ENCODE measurements at places on chromosomes 12 and 14. TPM values are rescaled to one million over a fixed set of nuclear protein-coding genes. Genes with fewer than 3 reads are reported as not detected.

TAS2R7 gene
- not detected for total RNA-seq

DNA sequence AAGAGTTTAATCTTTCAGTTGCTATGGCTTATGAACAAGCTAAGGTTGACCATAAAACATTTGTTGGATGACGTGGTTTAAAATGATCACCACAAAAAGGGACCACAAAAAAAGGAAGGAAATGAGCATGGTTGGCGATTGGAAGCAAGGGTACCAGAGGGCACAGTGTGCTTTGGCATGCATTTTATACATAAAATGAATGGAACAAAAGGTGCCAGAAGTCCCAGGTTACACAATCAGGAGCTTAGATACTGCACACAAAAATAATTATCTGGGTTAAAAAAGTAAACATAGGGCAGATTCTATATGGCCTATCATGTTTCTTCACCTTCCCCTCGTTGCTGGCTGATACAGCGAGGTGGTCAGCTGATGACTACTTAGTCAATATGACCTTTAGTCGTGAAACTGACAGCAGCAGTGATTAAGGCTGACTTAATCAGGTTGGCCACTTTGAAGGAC is 50.7 kb downstream of the ZC3H14 start:
- no peak for DNase-seq

GRCh38 chr12:127107744-127108143 is 1159.2 kb upstream of the TMEM132C start:
- no peak for DNase-seq

RDH12 gene
- total RNA-seq = not detected

- DNase-seq = no peak
These were observed 17.9 kb upstream of the CAMKK2 start for GRCh38 chr12:121314431-121314830.

- no peak for DNase-seq
These were observed 63.1 kb upstream of the FGD4 start for GRCh38 chr12:32336261-32336660.

DNA sequence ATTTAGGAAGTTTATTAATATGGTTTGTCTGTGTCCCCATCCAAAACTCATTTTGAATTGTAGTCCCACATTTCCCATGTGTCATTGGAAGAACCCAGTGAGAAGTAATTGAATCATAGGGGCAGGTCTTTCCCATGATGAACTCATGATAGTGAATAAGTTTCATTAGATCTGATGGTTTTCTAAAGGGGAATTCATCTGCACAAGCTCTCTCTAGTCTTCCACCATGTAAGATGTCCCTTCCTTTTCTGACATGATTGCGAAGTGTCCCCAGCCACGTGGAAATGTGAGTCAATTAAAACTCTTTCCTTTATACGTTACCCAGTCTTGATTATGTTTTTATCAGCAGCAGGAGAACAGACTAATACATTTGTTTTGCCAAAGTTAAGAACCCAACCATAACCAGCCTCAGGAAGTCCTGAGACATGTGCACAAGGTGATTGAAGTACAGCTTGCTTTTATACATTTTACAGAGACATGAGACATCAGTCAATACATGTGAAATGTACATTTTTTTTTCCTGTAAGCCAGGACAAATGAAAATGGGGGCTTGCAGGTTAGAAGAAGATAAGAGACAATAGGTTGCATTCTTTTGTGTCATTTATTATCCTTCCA is 1136.7 kb downstream of the TMEM121 start:
- no peak for DNase-seq

- DNase-seq = no peak
These were observed 159.9 kb upstream of the FOXN3 start for GRCh38 chr14:89576960-89577359.

DNA sequence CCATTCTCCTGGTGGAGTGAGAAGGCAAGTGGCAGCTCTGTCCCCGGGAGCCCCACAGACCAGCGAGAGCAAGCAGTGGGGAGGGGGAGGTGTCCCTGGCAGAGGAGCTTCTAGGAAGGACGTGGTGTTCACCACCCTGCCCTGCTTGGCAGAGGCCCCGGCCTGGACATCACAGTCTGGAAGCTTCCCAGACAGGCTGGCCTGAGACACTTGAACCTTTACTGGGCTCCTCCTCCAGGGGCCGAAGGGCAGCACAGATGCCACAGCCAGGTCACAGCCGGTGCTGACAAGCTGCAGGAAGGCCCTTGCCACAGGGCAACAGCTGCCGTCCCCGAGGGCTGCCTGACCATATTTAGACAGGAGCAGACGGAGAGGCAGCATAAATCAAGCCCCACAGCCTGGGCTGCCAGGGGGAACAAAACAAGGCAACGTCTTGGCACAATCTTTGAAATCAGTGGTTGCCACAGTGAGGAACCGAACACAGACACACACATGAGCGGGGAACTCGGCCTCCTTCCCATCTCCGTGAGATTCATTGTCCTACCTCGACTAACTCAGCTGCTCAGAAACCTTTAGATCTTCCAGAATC is 28.5 kb downstream of the PRIMA1 start:
- no peak for DNase-seq

TSHR gene
- not detected for total RNA-seq

GRCh38 chr12:82207556-82207955 is 150.6 kb downstream of the CCDC59 start:
- DNase-seq = no peak

DNA sequence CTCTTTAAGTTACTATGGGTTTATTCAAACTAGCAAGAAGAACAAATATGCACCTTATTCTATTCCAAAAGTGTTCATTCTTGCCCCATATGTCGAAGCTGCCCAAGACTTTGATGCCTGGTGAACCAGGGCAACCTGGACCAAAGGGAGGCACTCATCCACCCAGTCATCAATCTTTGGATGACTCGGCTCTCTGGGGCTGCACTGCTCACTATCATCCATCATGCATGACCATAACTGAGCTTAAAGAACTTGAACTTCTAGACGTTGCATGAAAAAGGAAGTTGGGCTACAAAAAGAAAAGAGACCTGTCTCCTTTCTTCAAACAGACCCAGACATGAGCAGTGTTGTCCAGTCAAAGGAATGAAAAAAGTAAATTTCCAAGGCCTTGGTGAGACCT is 1.2 kb downstream of the KRT4 start:
- no peak for DNase-seq

DNA sequence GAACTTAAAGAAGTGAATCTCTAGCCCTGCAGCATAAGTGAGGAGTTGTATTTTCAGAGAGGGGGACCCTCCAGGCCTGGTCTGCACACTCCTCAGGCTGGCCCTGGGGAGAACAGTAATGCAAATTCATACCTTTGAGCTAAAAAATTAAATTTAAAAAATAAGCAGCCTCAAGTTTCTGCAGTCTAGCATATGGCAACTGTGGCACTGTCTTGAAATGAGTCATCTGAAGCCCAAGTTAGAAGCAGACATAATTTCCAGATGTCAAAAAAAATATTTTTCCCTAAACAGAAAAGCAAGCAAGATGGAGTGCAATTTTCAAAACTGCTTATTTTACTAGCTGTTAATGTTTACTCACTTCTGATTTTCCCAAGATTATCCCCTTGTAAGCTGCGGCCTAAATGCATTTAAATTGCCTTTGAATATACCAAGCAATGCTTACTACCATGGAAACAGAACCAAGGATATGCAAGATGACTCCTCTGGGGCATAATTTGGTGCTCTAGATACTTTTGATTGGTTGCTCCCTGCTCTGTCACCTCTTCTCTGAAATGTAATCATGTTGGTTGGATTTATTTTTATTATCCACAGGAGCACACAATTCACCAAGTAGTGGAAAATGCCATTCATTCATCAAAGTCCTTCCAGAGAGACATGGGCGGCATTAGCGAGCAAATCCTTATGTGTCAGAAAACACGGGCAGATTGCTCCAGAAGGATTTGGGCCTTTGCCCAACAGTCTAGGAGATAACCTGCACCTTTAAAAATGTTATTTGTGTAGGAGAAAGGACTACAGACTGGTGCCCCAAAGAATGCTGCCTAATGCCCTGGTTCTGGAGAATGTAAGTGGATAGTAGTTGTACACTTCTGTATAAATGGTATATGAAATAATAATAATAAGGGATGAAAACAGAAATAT is 25.0 kb upstream of the DHRS7 start:
- DNase-seq = no peak

DNA sequence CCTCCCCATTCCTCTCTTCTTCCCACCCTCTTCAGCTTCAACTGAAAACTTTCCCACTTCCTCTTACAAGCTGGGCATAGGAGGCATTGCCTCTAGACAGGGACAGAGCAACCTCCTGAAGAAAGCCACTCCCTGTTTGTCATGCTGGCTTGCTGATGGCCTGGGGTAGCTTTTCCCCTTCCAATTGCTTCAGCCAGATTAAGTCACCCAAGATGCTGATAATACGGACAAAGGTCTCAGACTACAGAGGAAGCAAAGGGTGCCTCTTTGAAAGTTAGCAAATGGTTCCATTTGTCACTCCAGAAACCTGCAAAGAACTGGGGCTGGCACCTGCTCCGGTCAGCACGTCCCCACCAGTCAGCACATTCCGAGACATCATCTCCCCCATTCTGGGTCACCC is 6.0 kb downstream of the KRT2 start:
- no peak for DNase-seq

DNA sequence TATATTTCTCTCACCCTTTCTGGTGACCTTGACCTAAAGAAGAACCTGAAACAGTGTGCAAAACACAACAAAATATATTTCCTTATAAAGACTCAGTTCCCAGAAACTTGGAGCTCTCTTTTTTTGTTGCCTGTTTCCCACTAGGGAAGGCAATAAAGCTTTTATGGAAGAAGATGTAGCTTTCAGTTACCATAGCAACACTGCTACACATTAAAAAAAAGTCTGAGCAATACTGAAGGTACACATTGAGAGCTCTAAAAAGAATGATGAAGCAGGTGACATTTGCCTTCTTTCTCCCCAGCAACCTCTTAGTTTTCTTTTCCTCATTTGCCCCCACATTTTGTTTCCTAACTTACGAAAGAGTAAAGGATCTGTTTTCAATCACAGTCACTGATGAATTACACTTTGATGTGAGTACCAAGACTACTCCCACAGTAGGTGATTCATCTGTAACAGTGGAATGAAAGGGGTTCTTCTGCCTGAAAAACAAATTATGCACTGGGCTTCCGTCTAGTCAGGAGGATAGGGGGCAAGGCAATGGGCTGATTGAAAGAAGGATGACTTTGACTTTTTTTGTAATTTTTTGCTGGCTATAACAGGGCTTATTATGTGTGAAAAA is 1.1 kb upstream of the CATSPERB start:
- no peak for DNase-seq

TEX52 gene
- not detected for total RNA-seq

DNA sequence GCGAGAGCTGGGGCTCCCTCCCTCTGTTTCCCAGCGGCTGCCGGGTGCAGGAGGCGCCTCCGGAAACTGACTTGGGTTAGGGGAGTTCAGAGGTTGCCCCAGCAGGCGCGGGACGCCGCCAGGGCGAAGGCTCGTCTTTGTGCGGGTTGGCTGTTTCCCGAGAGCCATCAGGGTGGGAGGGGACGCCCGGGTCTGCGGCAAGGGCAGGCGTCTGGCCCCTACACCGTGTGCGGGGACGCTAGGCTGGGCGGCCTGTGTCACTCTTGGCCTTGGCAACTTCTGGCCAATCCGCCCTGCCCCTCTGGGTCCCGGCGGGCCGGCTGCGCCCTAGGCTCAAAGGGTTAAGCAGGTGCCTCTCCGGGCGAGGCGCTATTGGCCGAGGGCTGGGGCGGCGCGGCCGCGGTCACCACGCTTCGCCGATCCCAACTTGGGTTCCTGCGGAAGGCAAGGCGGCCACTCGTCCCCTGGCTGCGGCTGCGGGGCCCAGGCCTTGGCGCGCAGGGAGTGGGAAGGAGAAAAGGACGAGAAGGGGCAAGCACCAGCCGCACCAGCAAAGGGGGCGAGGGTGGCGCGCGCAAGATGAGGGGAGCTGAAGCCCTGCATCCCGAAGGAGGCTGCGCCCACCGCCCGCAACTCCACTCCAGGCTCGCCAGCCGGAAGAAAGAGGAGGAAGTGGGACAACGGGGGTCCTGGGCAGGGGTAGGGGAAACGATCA is 5.6 kb upstream of the NPAS3 start:
- no peak for DNase-seq

TTC9 gene
- total RNA-seq = 0.67 TPM

PKP2 gene
- 4.4 TPM for total RNA-seq

GRCh38 chr12:124736115-124737039 is 127.3 kb downstream of the SCARB1 start:
- no peak for DNase-seq

DNA sequence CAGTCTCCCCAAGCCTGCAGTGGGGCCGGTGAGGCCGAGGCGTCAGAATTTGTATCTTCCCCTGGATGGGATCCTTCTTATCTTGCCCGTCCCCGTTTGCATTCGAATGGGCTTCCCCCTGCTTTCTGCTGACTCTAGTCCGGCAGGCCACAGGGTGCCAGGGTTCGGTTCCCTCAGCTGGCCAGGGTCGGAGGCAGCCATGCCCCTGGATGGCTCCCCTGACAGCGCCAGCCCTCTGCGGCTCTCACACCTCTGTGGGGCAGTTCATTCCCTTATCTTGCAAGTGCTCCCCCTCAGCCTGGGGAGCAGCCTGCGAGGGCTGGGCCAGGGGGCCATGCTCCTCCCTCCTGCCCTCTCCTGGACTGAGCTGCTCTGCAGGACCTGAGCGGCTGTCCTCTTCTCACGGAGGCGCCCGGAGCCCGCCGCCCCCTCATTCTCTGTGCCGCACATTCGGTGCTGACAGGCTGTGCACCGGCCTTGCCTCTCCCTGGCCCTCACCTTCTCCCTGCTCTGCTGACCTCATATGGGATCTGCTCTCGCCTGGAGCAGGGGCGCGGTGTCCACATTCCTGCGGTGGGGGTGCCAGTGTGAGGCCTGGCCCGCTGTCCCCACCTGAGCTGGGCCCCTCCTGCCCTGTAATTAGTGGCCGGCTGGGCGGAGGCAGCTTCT is 32.8 kb downstream of the KIF26A start:
- no peak for DNase-seq

DNA sequence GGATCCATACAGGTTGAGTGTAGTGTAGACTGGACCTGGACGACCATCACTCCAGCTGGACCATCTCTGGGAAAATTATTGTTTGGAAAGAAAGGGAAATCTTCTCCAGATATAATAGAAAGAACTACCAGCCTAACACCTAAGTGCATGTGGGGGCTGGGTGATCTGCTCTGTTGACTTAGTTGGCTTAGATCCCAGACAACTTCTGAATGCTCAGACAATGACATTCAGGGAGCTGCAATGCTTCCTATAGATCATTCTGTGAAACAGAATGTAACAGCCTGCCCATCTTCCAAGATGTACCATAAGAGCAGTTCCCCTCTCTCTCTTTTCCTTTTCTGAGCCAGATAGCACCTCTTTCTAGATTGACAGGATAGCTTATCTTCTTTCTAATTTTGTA is 572.8 kb upstream of the STXBP6 start:
- no peak for DNase-seq

- no peak for DNase-seq
These were observed 6.0 kb upstream of the AMN start for GRCh38 chr14:102916347-102917055.

KIF26A gene
- total RNA-seq = 46.6 TPM

GPR135 gene
- total RNA-seq = 9.1 TPM

DNA sequence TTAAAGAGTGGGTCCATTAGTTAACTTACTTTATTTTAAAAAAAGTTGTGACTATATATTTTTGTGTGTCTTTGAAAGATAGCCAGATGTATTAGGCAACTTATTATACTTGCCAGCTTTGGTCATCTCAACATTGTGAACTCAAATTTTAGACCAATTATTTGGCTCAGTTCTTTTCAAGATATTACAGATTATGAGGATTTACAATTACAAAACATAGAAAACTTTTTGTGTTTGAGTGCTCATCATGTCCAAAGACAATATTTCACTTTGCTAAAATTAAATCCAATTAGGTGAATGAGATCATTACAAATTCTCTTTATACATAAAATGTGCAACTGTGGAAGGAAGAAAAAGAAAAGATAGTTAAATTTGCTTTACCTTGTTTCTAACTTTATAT is 18.3 kb upstream of the PDE3A start:
- no peak for DNase-seq

FOXA1 gene
- total RNA-seq = 29.6 TPM

SLC17A8 gene
- not detected for total RNA-seq

Data from NCI-H460 (cell line).